ENCODE measurements at places on chromosomes 12 and 14.

DNA sequence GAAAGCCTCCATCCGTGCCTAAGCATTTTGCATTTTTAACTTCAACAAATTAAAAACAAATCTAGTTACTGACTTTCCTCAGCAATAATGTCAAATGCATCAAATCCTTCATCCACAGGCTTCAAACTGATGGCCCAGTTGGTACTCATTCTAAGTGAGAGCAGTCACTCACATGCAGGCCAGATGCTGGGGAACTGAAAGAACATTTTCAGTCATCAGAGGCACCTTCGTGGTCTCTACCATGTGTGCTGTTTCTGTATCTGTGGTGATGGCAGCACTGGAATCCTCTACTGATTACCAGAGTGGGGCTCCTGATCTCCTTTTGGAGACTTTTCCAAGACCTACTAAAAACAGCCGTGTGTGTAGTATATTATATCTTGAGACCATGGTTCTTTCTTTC is 145.2 kb downstream of the PRIMA1 start:
- no peak for DNase-seq

GRCh38 chr12:64256166-64256800 is 34.2 kb upstream of the KICS2 start:
- no peak for DNase-seq

DNA sequence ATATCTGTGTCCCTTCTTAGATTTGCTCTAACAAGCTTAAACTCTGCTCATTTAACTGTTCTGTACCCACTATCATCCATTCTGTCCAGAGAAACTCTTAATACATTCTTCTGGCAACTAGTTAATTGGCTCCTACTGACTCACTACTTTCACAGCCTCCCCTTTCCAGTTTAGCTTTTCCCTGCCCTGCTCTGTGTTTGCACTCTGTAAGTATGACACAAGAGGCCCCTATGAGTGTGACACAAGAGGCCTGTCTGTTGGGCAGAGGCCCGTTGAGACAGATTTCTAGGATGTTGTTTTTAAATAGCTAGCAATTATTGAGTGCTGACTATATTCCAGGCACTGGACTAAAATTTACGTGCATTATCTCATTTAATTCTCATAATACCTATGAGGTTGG is 246.0 kb upstream of the DAAM1 start:
- DNase-seq, result no peak

GRCh38 chr12:80053051-80053790 is 46.1 kb upstream of the OTOGL start:
- DNase-seq, result no peak

- DNase-seq, result no peak
Observed at GRCh38 chr12:22990501-22990900, 365.5 kb downstream of the ETNK1 start.

- DNase-seq, result no peak
Observed at GRCh38 chr14:103386713-103387329, 1.6 kb downstream of the MARK3 start.

- no peak for DNase-seq
Observed at GRCh38 chr14:90570461-90570860, 173.6 kb downstream of the CALM1 start.

DNA sequence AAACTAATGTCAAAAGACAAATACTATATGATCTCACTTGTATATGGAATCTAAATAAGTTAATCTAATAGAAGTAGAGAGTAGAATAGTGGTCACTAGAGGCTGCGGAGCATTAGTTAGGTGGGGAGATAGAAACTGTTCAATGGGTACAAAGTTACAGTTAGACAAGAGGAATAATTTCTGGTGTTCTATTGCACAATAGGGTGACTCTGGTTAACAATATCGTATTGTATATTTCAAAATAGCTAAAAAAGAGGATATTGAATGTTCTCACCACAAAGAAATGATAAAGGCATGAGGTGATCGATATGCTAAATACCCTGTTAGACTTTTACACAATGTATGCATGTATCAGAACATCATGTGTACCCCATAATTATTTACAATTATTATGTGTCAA is 42.9 kb downstream of the IGF1 start:
- DNase-seq, result no peak

DNA sequence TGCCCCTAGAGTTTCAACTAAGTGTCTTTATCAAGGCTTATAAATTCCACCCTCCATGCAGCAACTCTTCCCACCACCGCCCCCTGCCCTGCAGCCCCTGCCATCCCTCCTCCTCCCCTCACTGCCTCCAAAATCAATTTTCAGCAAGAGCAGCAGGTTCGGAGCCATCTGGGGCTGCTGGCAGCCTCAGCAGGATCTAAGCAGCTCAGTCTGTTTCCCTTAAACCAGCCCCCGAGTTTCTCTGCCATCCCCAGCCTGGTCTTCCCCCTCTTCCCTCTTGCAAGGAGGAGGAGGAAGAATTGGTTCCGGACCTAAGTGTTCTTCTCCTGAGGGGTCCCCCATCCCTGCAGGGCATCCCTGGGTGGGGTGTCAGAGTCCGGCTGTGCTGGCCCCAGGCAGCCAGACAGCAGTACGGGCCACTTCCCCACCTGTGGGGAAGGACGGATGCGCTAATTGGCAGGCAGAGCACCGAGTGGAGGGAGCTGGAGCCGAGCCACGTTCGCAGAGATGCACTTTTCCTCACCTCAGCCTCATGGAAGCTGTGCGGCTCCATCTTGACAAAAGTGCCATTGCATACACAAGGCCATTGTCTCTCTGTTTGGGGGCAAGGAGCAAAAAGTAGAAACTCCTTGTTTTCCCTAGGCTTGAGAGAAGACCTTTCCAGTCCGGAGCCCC is 189.3 kb downstream of the KCNA5 start:
- DNase-seq, result no peak

- no peak for DNase-seq
Observed at GRCh38 chr14:83558946-83559345, 1971.0 kb upstream of the FLRT2 start.

- no peak for DNase-seq
Observed at GRCh38 chr12:46523863-46524770, 151.5 kb upstream of the SLC38A2 start.

- DNase-seq, result no peak
Observed at GRCh38 chr12:95738024-95738611, 52.4 kb downstream of the NTN4 start.
